ENCODE measurements at places on chromosomes 12 and 14.

GRCh38 chr14:45907782-45908181 is 654.8 kb upstream of the MIS18BP1 start:
- DNase-seq, result no peak

- DNase-seq, result no peak
Observed at GRCh38 chr12:92740411-92740810, 37.6 kb downstream of the PLEKHG7 start.

GRCh38 chr14:24137529-24138395 is 1.8 kb downstream of the PSME1 start:
- DNase-seq, result no peak

DNA sequence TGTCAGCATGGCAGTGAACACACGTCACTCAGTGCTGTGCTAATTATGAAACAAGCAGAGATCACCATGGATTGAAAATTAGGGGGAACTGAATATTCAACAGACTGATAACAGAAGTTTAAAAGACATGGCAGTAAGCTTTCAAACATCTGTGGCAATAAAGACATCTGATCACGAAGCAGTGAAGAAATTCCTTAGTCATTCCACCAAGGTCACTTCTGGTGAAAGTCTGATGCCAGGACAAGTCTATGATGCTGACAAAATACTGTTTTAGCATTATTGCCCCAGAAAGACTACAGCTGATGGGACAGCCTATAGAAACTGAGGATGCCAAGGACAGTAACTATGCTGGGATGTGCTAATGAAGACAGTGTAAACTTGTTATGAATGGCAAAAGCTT is 126.9 kb upstream of the RBM19 start:
- no peak for DNase-seq

GRCh38 chr14:90447720-90448497 is 51.1 kb downstream of the CALM1 start:
- DNase-seq, result no peak

DNA sequence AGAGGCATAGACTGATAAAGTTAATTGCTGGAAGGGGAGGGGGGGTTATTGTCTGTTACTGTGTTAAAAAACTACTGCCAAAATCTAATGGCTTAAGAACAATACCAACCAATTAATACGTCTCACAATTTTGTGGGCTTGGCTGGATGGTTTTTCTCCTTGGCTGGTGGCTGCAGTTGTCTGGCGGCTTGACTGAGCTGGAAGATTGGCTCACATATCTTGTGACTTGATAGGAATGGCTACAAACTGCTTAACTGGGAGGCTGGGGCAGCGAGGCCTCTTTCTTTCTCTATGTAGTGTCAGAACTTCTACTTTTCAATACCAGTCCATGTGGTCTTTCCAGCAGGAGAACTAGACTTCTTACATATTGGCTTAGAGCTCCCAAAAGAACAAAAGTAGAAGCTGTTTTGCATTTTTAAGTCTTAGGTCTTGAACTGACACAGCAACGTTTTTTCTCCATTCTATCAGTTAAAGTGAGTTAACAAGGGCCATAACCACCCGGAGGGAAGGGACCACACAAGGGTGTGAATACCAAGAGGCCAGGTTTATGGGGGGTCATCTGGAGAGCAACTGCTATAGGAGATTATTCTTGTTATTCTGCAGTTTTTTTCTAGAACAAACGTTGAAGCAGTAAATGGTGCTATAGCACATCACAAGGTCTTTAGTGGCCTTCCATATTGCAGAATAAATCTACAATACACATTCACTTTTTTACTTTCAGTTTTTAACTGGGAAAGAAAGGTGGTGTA is 46.9 kb downstream of the ZDHHC17 start:
- DNase-seq, result no peak

- DNase-seq, result no peak
Observed at GRCh38 chr14:65428691-65429090, 16.2 kb downstream of the FUT8 start.

DNA sequence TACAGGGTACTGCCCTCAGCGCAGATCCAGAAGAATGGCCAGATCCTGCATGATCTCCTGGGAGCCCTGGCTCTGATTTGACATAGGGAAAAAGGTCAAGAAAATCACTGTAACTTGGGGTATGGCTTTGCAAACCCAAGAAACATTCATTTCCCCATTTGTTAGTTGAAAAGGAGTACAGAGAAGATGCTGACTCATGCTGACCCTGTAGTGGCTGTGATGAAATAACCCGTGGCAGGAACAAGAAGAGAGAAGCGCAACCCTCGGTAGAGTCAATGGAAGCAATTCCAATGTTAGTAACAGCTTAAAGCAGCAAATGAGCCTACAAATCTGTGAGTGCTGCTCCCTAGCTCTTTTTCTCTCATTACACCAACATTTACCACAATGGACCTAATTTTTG is 281.6 kb upstream of the NPAS3 start:
- no peak for DNase-seq

- DNase-seq, result no peak
Observed at GRCh38 chr12:132158677-132159554, 14.7 kb downstream of the NOC4L start.

DNA sequence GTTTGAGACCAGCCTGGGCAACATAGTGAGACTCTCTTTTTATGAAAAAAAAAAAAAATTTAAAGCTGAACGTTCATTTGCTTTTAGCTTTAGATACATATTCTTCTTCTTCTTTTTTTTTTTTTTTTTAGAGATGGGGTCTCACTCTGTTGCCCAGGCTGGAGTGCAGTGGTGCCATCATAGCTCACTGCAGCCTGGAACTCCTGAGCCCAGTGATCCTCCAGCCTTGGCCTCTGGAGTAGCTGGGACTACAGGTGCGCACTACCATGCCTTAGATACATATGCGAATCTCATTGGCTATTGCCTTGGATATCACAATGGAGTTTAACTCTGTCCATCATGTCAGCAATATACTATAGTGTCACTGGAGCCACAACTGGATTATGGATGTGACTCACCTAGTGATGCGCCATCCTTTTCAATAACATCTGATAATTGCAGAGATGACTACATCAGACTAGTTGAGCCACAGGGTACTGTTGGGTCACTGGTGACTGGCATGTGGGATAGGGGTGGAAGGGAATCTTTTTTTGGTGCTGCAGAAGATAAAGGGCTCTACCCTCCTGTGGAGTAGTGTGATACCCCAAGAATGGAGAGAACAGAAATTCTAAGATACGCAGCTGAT is 2.7 kb upstream of the ADIPOR2 start:
- DNase-seq, result no peak

GRCh38 chr14:75885829-75886228 is 96.0 kb downstream of the TGFB3 start:
- no peak for DNase-seq

DNA sequence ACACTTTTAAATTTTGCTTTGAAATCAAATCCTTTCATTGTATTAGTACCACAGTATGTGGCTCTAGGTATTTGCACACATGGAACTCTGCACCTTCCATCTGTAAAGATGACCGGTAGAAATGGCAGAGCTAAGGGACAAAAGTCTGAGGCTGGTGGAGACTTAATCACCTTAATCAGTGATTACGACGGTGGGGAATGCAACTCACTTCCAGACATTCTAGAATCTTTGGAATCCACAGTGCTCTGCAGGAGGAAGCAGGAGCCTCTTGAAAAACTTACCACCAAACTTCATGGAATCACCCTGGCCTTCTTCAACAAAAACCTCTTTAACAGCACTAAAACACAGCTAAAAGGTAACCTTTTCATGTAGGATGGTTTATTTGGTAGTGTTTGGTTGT is 3.9 kb upstream of the DACT1 start:
- DNase-seq, result no peak

- no peak for DNase-seq
Observed at GRCh38 chr12:5678176-5678575, 246.3 kb downstream of the NTF3 start.

DNA sequence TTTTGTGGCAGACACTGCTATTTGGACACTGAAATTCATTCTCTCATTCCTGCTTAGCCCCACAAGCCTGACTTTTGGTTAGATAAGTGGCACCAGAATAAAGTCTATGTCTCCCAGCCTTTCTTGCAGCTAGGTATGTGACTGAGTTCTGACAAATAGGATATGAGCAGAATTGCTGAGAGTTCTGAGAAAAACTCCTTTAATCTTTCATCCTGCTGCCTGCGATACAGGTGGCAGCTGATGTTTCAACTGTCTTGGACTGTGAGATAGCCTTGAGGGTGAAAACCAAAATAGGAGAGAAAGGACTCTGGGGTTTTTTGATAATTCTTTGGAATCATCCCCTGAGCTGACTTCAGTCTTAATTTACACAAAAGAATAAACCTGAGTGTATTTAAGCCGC is 55.8 kb downstream of the MBIP start:
- DNase-seq, result no peak

DNA sequence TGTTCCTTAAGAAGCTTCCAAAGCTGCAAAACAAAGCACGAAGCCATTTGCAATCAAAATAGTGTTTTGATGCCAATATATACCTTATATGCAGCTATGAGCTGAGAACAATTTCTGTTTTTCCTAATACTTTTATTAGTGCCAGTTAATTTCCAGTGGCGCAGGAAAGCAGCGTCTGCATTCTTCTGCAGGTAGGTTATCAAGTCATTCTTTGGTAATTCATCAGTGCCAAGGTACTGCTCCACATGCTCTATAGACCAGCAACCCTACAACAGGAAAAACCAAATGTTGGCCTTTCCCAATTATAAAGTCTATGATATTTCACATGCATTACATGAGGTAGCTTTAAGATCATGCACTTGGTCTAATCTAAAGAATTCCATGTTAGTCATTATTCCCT is 87.6 kb upstream of the STRN3 start:
- no peak for DNase-seq

GRCh38 chr12:19428246-19428645 is 11.0 kb upstream of the AEBP2 start:
- DNase-seq, result no peak

- DNase-seq, result no peak
Observed at GRCh38 chr14:57171363-57171762, 97.3 kb downstream of the EXOC5 start.

- no peak for DNase-seq
Observed at GRCh38 chr12:75600146-75600545, 88.7 kb upstream of the KRR1 start.

- DNase-seq, result no peak
Observed at GRCh38 chr14:94077823-94078222, 3.2 kb downstream of the DDX24 start.

GRCh38 chr12:47247418-47247817 is 167.7 kb upstream of the AMIGO2 start:
- no peak for DNase-seq

- no peak for DNase-seq
Observed at GRCh38 chr12:57604992-57605810, 577 bp downstream of the DTX3 start.

DNA sequence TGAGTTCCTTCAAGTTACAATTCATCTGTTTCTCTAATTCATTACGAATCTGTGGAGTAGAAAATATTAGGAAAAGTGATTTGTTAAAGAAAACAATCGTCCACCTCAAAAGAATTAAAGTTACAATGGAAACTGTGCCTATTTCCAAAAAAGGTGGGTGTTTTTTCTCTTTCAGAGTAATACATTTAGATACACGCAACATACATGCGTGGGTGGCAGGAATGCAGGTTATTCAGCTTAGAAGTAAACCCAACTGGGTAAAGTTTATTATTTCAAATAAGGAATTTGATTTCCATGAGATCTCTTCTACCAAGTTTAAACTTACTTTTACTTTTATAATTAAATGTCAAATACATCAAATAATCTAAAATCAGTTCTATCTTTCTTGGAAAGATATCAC is 52.2 kb downstream of the SSH1 start:
- no peak for DNase-seq

DNA sequence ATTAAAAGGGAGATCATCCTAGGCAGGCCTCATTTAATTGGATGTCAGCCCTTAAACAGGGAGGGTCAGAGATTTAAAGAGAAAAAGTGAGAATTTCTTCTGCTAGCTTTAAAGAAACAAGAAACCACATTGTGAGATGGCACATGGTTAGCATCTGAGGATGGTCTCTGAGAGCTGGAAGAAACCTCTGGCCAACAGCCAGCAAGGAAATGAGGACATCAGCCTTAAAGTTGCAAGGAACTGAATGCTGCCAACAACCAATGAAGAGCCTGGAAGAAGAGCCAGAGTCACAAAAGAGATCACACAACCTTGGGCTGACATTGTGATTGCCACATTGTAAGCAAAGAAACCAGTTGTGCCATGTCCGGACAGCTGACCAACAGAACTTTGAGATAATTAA is 17.5 kb upstream of the FAR2 start:
- DNase-seq, result no peak

DNA sequence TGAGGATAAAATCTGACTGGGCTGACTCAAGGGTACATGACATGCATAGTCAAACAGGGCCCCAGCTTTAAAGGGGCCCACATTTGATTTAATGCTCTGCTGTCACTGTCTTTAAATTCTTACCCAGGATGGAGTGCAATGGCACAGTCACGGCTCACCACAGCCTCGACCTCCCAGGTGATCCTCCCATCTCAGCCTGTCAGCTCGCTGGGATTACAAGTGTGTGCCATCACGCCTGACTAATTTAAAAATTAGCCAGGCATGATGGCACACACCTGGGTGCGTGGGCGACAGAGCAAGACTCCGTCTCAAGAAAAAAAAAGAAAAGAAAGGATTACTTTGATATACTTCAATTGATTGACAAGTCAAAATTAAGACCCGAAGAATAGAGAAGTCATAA is 9.2 kb upstream of the PLBD1 start:
- no peak for DNase-seq

- DNase-seq, result no peak
Observed at GRCh38 chr12:13376610-13377373, 180.3 kb downstream of the EMP1 start.

All from NCI-H1092 (cell line).